ENCODE measurements at places on chromosomes 4 and X.

GRCh38 chr4:182257016-182257415 lies 13.8 kb downstream of the TENM3 start:
- no peak for DNase-seq

GRCh38 chr4:182219411-182220056 lies 23.7 kb upstream of the TENM3 start:
- DNase-seq, result no peak

DNA sequence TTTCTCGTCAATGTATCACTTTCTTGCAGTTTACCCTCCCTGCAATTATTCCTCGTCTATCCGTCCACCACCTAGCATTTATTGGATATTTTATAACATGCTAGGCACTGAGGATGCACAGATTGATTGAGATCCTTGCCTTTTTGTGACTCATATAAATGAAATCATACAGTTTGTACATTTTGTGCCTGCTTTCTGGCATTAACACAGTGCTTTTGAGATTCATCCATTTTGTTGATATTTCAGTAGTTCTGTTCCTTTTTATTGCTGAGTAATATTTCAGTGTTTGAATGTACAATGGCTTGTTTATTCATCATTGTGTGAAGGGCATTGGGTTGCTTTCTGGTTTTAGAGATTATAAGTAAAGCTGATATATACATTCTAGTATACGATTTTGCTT lies 841 bp downstream of the TBC1D19 start:
- no peak for DNase-seq

DNA sequence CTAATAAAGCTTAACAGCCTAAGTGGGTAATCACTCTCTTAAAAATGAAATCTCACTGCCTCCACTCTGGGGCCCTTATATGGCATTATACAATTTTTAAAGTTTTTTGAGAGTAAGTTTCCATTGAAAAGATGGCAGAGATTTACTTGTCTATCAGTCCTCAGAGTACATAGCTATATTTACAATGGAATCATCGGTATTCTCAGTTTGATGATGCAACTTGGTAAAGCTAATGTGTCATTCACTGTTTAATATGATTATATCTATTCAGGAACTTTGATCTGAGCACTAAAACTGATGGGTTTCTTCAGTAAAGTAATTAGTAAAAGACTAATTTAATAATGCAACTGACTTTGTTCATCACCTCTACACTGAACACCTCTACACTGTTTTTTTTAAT lies 51.6 kb downstream of the CT47B1 start:
- no peak for DNase-seq

- DNase-seq, result no peak
Observed at GRCh38 chr4:122588453-122589238, 32.2 kb downstream of the IL21 start.

DNA sequence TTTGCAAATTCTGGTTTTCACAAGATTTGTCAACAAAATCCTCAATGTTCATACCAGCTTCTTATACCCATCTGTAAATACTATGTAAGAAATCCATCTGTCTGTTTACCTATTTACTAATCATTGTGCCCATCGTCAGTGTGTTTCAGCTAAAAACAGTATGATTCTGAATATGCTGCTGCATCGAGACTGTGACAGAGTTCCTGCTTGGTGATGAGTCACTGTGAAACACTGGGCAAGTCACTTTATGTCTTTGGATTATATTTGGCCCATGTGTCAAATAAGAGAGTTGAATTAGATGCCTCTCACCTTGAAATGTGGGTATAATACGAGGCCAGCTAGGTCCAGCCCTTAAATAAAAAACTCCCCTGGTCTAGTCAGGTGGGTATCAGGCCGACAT lies 79.3 kb downstream of the CBLL2 start:
- no peak for DNase-seq

- DNase-seq, result no peak
Observed at GRCh38 chr4:1746919-1747602, 25.7 kb downstream of the TACC3 start.

DNA sequence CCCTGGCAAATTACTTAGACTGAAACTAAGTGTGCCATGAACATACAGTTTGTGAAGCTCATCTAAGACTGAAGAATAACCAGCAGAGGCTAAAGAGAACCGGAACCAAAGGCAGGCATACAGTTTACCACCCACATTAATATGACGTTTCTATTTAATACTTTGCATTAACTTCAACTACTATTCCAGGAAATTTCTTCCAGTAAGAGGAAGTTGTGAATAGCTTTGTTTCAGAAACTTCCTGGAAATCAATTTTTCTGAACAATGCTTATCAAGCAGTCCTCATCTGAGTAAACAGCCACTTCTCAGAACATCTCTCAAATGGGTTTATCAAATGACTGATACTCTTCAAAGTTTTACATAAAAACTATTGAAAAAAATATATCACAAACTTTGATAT lies 252.7 kb downstream of the OPHN1 start:
- no peak for DNase-seq

DNA sequence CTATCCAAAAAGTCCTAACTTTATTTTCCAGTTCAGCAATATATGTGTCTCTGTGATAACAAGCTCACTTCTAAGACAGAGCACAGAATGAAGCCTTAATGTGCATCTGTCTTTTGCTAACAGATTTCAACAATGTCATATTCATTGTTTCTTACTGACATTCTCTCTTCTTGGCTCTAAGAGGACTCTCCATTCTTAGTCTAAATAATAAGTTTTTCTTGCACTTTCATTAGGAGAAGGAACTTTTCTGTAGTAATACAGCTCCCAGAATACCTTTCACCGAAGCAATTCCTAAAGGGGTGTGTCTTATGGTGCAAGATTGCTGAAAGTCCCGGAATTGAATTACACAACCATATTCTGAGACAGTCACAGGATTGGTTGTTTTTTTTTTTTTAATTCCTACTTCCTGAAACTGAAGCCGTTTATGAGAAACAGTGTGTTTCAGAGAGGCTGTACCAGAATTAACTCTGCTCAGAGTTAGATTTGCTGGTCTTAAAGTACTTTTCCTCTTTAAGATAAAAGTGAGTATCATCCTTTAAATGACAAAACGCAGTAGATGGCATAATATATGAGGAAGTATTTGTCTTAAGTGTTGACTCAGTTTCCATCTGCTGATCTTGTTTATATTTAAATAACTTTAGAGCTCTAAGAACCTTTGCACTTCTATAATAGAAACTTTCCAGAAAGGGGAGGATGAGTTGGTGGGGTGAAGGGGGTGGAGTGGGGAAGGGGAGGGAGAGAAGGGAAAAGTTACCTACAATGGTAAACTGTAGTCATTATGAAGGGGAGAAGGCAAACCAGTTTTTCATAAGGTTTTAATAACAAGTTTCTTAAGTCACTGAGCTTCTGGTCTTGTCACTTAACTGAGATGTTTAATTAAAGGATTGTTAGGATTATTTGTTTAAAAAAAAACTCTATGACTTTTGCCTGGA lies at the start of gene ALPK1:
Gene ALPK1 (plus strand): TSS at position 421 of the 932 bp plus-strand sequence.
- no peak for DNase-seq

GRCh38 chr4:37461801-37462200 lies 217.3 kb downstream of the NWD2 start:
- DNase-seq, result no peak

GRCh38 chr4:179755322-179755721 lies 2313.1 kb upstream of the AGA start:
- DNase-seq, result no peak

GRCh38 chrX:138858438-138858837 lies 146.9 kb upstream of the FGF13 start:
- DNase-seq, result no peak

DNA sequence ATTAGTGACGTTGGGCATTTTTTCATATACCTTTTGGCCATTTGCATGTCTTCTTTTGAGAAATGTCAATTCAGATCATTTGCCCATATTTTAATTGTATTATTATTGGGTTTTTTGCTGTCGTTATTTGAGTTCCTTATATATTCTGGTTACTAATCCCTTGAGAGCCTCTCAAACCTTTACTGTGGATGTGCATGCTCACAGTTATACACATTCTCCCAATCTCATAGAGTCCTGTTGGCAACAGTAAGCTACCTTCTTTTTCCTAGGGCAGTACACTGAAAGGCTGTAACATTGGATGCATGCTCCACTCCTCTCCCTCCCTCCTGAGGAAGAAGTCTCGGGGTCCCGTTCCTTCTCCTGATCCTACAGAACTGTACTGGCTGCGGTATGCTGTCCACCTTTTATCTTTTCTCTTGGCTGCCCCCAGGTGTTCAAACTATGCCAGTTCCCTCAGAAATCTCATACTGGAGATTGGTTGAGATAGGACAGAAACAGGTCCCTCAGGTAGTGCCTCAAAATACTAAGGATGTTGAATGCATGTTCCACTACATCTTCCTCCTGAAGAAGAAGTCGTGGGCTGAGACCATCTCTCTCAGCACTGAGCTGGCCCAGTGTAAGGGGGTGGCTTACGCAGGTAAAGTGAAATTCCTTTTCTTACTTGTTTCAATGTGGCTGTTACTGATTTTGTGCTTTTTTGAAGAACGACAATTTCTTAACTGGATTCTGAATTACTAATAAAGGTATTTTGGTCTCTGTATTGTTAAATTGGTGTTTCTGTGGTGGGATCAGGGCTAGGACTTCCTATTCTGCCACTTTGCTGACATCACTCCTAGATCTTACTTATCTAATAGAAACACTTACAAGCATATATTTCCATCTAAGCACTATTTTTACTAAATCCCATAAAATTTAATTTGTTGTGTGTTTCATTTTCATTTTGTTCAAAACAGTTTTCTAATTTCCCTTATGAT lies 145.4 kb upstream of the HUWE1 start:
- DNase-seq, result no peak

DNA sequence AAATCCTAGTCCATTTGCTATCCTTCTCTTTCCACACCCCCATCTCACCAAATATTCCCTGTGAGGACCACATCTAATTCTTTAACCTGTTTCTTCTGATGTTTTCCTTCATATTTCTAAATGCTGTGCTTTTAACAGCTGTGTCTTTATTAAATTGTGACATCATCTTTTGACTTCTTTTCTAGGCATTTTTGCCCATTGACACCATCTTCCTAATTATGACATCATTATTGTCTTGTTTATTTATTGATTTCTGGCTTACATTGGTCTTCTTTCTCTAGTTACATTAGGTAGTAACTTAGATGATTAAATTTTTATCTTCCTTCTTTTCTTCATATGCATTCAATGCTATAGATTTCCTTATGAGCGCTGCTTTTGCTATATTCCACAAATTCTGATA lies 175.8 kb upstream of the PDE5A start:
- DNase-seq, result no peak

- no peak for DNase-seq
Observed at GRCh38 chrX:28589046-28589445, 1.8 kb downstream of the IL1RAPL1 start.

DNA sequence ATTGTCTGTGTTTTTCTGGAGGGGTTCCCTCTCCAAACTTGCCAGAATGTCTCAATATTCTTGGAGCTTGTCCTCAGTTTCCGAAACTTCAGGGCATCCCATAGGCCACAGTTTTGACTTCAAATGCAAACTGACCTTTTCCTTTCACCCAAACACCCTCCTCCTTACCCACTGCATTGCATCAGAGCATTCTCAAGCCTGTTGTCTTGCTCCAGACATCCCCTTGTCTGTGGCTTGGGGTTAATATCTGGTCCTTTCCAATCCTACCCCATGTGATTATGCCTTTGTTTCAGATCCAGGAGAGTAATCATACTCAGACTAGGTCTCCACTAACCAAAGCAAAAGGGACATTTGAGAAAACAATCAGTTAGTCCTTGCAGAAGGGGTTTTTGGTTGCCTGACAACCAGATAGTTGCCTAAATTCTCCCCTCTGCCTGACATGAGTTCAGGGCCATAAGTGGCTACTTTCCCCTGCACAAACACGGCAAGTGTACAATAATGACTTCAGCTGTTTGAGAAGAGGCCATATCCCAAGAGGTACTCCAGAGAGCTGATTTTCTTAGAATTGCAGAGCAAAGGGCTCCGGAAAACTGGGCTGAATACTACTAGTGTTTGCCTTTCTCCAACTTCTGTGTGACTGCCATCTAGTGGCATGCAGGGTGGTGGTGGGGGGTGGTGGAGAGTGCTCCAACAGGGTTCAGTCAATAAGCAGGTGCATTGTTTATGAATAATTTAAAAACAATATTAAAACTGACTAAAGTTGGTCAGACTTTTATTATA lies 130.2 kb downstream of the CHRDL1 start:
- DNase-seq, result no peak

- no peak for DNase-seq
Observed at GRCh38 chrX:154776753-154777152, 14.1 kb downstream of the DKC1 start.

- DNase-seq, result no peak
Observed at GRCh38 chr4:188282471-188283232, 143.4 kb downstream of the TRIML1 start.

- DNase-seq, result no peak
Observed at GRCh38 chr4:55089916-55090315, 35.5 kb downstream of the KDR start.

- no peak for DNase-seq
Observed at GRCh38 chrX:151753313-151754046, 18.9 kb downstream of the CNGA2 start.

DNA sequence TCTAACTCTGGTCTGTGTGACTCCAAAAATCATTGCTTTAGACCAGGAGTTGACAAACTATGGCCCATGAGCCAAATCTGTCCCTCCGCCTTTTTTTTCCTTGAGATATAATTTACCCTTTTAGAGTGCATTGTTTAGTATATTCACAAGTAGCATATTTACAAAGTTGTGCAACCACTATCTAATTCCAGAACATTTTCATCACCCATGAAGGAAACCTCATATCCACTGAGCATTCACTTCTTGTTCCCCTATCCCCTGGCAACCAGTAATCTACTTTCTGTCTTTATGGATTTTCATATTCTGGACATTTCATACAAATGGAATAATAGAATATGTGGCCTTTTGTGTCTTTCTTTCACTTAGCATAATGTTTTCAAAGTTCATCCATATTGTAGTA lies 67.4 kb upstream of the CITED1 start:
- no peak for DNase-seq

DNA sequence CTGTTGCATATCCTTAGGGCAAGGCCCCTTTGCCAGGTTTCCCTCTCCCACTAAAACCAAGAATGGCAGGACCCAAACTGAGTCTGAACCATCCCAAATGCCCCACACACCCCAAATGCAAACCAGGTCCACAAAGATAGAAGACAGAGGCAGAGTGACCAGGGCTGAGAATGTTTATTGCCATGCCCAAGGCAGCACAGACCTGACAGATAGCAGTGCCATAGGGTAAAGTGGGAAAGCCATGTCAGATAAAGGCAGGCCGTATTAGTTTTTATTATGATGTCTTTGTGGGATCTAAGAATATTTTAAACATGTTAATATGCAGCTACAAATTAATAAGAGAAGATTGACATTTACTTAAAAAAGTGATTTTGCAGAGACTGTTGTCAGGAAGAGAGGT lies 29.6 kb upstream of the MND1 start:
- DNase-seq, result no peak

DNA sequence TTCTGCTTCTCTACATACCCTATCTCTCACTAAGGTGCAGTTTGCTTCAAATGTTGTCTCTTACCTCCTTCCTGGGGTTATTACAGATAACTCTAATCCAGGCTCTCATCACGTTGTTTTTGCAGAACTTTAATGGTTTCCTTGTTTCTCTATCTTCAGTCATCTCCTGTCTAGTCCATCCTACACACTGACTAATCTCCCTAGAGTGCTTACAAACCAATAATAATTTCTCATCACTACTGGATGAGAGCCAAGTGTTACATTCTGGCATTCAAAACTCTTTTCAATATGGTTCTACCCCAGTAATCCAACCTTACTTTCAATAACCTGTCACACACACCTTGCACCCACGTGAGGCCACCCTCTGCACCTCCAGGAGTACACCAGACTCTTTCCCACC lies 86.1 kb downstream of the SYNPO2 start:
- DNase-seq, result no peak
